ENCODE measurements at places on chromosomes 16 and 17. TPM values are rescaled to one million over a fixed set of nuclear protein-coding genes. Genes with fewer than 3 reads are reported as not detected.

IGF2BP1 gene
- 0.98 TPM for total RNA-seq

MMP25 gene
- total RNA-seq: under 0.01 TPM

TAT gene
- not detected for total RNA-seq

NT5M gene
- total RNA-seq: 2.2 TPM

E4F1 gene
- 34.4 TPM for total RNA-seq

FBXL20 gene
- 8.5 TPM for total RNA-seq

CD300C gene
- total RNA-seq: not detected
